Hematopoietic multipotent progenitor cell treated with erythropoietin and hydrocortisone succinate and interleukin-3 and kit ligand, for 17 days (in vitro differentiated cells): ENCODE measurements at places on chromosomes 5 and 9.
A peak's percentile ranks its signal among the peaks of the same experiment; 100 is the strongest.

GRCh38 chr5:179530069-179530998 lies 20.0 kb upstream of the RUFY1 start:
- peak; percentile 20 for DNase-seq

DNA sequence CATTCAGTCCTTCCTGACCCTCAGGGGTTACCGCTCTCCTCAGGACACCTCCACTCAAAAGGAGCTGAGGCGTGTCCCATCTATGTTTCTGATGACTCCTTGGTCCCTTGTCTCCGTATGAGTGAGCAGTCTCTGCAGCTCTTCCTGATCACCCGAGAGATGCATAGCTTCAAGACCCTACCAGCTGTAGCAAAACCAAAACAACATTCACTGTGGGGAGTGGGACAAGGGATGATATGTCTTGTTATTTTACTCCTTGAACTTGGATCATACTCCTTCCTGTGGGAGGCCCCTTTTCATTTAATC lies 14.4 kb downstream of the GLDC start:
- no peak for DNase-seq

DNA sequence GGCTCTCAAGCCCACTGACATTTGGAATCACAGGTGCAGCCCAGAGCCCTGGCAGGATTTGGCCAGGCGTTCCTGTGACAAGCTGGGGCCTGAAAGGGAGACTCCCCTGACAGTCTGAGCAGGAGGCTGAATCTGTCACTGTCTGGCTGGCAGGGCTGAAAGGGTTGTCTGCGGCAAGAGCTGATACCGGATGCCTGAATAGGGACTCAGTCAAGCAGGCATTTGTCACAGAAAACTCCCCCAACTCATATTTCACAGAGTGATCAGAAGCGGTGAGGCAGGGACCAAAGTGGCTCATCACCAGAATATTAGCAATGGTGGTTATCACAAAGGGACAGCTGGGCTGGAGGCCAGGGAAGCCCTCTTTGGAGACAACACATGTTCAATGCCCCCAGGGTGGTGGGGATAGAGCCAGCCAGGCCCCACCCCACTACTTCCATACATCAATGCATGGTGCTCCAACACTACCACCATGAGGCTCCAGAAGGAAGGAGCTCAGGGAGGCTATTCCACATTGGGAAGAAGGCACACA lies 295.5 kb downstream of the DTWD2 start:
- DNase-seq: no peak

GRCh38 chr5:23506329-23507236 lies 826 bp upstream of the PRDM9 start:
- DNase-seq: no peak

DNA sequence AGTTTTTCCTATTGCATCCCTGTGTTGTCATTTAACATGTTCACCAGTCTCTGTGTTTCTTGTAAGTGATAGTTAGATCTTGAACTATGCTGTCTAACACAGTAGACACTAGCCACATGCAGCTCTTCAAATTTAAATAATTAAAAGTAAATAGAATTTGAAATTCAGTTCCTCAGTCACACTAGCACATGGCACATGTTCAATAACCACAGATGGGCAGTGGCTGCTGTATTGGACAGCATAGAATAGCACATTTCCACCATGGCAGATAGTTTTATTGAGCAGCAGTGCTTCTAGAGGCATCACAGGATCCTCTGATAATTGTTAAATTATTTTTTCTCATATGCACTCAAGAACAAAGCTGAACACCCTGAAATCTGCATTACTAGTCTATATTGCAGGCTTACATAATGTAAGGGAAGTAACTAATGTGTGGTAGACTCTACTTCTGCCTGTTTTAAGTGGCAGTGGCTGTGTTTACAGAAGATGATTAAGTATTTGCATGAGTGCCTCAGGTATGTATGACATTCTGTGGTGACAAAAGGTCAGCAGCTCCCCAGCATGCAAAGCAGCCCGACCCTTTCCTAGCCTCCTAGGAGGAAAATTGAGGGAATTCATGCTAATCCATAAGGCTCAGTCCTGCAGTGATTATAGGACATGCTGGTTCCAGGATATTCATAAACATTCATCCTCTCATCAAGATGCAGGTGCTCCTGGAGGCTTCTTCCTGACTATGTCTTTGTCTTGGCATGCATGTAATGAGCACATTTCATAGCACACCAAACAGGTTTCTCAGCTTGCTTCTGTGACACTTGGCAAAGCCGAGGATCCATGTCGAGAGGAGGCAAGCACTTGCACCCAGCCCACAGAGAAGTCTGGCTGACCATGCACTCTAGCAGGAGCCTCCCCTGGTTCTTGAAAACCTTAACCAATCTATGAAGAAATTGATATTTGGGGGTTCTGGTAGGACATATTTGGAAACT lies 45.5 kb downstream of the SH3RF2 start:
- no peak for DNase-seq

GRCh38 chr5:1974501-1975405 lies 92.0 kb upstream of the IRX4 start:
- DNase-seq: no peak

GRCh38 chr9:83219154-83219923 lies 156.4 kb upstream of the RASEF start:
- DNase-seq: no peak

DNA sequence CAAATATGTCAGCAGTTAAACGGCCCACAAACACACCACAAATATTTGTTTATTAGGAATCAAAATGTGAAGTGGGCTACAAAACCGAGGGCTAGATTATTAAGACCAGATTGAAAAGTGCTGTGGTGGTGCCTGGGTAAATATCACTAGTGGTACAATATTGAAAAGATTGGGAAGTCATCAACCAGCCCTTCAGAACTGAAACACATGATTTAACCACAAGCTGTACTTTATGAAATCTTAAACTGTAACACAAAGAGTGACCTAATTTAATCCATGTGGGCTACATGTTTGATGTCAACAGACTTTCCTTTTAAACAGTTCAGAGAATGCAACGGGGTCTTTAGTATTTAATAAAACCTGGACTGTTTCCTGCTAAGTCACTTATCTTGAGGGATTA lies 182.3 kb downstream of the SPATA31D1 start:
- no peak for DNase-seq

GRCh38 chr5:160036884-160037283 lies 27.9 kb downstream of the TTC1 start:
- no peak for DNase-seq

- no peak for DNase-seq
Observed at GRCh38 chr5:20618340-20618739, 630.3 kb upstream of the CDH18 start.

DNA sequence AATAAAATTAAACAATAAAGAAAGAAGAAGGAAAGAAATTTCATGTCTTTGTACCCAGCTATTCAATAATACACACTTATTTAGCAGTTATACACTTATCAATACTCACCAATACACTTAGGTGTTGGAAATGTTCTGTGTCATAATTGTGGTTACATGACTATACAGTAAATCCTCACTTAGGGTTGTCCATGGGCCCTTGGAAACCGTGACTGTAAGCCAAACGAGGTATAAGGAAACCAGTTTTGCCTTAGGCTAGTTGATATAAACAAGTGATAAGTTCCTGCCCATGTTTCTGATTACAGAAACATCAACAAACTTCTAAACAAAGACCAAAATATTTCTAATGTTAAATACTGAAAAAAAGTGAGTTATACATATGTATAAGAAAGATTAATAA lies 10.0 kb upstream of the SLCO4C1 start:
- DNase-seq: no peak

- DNase-seq: no peak
Observed at GRCh38 chr5:3100921-3101551, 349.6 kb upstream of the IRX2 start.

- DNase-seq: no peak
Observed at GRCh38 chr9:37033682-37034304, at the start of gene PAX5. Gene PAX5 (minus strand): TSS chr9:37034268. CDS start chr9:37034031, 237 bp downstream.

GRCh38 chr5:80092486-80093107 lies 57.4 kb downstream of the THBS4 start:
- no peak for DNase-seq

DNA sequence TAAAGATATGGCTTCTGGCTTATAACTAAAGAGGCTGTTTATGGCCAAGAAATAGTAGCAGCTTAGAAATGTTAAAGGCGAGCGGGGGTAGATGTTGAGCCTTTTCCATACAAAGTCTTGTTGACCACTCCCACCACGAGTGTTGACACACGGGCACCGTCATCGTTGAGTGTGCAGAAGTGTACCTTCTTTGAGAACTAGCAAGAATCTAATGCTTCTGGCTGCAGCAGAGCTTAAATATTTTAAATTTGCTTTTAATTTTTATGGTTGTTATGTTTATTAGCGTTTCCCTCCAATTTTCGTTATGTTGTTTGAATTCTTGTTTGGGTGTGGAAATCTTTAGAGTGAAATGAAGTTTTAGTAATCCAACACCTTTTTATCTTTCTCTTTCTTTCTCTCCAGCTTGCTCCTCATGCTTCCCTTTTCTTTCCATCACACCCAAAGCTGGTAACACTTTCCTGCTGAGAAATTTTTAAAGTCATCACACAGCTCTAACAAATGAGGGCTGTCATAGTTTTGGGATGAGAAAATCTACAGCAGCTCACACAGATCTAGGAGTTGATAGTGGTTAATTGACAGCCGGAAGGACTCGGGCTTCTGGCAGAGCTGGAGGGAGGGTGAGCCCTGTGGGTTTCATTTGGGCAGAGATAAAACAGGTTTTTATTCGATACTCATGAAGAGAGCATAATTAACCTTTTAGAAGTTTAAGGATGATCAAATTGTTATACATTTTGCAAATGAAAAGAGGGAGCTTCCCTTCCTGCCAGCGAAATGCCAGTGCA lies 120.1 kb upstream of the ZNF608 start:
- no peak for DNase-seq

- no peak for DNase-seq
Observed at GRCh38 chr5:147633173-147633572, 123.3 kb upstream of the DPYSL3 start.

GRCh38 chr9:29806937-29807618 lies 2233.8 kb upstream of the C9orf72 start:
- no peak for DNase-seq

DNA sequence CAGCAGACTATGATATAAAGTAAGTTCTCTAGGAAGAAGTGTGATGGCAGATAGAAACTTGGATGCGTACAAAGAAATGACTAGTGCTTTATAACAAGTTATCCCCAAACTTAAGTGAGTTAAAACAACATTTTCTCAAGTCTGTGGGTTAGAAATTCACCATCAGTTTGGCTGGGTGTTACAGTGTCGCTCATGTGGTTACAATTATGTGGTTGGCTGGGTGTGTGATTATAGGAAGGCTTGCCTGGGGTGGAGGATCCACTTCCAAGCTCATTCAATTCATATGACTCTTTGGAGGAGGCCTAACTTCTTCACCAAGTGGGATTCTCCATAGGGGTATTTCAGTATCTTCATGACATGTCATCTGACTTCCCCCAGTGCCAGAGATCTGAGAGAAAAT lies 10.3 kb upstream of the C9orf40 start:
- no peak for DNase-seq

GRCh38 chr5:145511351-145511750 lies 323.8 kb downstream of the PRELID2 start:
- no peak for DNase-seq

DNA sequence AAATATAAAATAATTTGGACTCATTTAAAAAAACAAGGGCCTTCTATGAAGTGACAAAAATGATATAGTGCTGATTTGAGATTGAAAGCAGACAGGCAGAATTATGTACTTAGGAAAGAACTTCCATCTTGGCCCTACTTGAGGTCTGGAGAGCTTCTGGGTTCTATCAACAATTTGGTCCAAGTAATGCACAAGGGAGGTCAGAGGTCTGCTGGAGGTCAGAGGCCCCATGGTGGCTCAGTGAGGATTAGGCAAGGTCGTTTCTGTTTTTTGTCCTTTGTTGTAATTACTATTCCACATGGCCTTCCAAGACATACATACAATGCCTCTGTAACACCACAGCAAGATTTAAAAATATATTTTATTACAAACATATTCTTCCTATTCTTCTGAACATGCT lies 37.2 kb downstream of the NUDT12 start:
- no peak for DNase-seq

GRCh38 chr5:79931866-79932265 lies 59.2 kb downstream of the MTX3 start:
- no peak for DNase-seq

DNA sequence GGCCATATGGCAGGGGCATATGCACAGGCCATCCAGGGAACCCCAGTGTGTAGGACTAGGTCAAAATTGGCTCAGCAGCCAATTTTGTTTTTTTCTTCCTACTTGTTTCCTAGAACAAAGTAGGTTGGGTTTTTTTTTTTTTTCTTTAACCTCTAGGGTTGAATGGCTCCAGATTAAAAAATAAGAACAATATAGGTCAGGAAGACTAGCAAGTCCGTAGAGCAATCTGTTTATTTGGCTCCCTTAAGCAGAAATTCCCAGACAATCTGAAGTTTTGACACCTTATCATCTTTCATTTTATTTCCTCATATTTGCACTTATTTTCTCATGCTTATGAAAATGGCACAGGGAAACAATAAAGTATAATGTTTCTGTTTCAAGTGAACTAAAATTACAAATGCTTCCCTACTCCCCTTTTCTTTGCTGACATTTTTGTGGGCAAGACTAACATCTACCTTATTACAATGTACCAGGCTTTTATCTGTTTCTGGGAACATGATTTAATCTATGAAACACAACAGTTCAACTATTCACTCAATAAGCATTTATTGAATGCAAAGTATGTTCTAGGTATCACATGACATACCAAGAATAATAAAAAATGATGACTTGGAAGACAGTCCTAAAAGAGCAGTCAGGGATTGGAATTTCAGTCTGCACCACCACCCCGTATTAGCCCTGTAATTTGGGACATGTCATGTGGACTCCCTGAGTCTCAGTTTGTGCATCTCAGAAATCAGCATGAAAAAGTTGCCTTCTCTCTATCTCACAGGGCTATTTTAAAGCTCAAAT lies 30.5 kb downstream of the TLR4 start:
- no peak for DNase-seq

DNA sequence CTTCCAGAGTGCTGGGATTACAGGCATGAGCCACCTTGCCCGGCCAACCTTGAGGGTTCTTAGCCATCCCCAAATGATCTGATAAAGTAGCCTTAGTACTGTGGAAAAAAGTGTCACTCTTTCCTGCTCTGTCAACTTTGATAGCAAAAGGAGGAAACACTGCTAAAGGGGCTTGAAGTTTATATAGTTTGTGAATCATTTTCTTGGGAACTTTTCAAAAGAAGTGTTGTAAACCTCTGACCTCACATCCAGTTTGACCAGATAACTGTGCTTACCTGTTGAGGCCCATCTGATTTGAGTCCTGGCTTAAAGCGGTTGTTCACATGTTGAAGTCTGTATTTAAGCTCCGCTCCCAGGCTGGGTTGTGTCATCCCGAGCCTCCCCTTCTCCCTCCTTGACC lies 303.3 kb downstream of the DOCK8 start:
- DNase-seq: no peak

- no peak for DNase-seq
Observed at GRCh38 chr5:149011084-149011483, 51.8 kb downstream of the SH3TC2 start.

GRCh38 chr9:101432171-101432570 lies 3.4 kb downstream of the ALDOB start:
- DNase-seq: no peak

DNA sequence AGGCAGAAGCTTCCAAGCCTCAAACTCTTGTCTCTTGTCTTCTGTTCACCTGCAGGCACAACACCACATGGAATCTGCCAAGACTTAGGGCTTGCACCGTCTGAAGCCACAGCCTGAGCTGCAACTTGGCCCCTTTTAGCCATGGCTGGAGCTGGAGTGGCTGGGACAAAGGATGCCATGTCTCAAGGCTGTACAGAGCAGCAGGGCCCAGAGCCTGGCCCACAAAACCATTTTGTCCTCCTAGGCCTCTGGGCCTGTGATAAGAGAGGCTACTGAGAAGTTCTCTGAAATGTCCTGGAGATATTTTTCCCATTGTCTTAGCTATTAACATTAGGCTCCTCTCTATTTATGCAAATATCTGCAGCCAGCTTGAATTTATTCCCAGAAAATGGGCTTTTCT lies 330.8 kb downstream of the DTWD2 start:
- no peak for DNase-seq
